ENCODE measurements at places on chromosomes 13 and 19.
A peak's percentile ranks its signal among the peaks of the same experiment; 100 is the strongest.

DNA sequence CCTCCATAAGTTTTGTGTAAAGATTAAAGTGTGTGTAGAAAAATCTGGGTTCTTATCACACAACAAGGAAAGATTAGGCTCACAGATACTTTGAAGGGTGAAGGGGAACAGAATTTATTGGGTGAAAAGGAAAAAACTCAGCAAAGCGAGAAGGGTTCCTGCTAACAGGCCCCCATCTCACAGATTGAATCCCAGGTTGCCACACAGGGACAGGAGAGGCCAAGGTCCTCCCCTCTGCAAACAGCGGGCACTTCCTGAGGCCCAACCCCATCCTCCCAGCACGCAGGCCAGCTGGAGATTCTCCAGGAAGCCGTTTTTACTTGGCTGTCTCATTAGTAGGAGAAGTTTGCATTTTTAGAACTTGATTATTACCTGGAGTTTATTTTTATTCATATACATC is 15.2 kb upstream of the ERCC5 start:
- DNase-seq: peak; percentile 36

- no peak for DNase-seq
Measured at GRCh38 chr13:57846600-57847173, 215.1 kb downstream of the PCDH17 start.

- no peak for DNase-seq
Measured at GRCh38 chr19:57242821-57243220, 2.4 kb downstream of the ZNF805 start.

DNA sequence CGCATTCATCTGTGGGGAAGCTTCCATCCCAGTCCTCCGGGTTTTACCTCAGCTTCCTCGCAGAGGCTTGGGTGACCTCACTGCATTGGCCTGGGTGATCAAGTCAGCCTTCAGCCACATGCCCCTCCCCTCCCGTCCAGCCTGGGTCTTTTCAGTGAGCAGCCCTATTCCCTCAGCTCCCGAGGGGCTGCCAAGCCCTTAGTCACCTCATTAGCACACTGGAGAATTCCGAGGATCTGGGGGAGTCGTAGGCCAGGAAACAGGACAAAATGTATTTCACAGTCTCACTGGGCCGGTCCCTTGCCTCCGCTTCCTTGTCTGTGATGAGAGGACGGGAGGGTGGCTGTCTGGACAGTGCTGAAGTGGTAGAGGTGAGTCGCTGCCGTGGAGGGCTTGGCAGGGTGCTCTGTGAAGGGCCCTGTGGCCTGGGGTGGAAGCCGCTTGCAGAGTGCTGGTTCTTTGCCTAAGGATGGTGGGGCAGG is 19.9 kb downstream of the KDM4B start:
- DNase-seq: no peak

DNA sequence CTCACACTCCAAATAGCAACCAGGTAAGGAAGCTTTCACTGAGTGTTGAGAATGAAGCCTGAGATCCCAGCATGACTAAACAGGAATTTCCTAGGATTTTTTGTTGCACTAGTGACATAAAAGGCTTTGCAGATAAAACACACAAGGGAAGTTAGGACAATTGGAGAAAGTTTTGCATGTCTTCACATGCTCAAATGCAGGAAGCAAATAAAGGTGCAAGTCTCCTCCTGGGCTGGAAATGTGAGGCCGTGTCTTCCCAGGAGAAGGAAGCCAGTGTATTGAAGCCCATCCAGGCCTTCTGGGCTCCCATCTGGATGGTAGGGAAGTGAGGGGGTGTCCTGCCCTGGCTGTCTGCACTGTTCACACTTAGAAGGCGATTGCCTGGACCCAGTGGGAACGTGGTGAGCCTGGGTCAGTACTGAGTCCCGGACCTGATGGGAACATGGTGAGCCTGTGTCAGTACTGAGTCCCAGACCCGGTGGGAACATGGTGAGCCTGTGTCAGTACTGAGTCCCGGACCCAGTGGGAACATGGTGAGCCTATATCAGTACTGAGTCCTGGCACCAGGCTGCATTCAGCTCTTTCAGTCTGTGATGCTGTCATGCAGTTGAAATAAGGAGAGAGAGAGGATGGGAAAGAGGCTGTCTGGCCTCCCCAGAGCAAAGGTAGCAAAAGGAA is 38.7 kb downstream of the SIAH3 start:
- no peak for DNase-seq

DNA sequence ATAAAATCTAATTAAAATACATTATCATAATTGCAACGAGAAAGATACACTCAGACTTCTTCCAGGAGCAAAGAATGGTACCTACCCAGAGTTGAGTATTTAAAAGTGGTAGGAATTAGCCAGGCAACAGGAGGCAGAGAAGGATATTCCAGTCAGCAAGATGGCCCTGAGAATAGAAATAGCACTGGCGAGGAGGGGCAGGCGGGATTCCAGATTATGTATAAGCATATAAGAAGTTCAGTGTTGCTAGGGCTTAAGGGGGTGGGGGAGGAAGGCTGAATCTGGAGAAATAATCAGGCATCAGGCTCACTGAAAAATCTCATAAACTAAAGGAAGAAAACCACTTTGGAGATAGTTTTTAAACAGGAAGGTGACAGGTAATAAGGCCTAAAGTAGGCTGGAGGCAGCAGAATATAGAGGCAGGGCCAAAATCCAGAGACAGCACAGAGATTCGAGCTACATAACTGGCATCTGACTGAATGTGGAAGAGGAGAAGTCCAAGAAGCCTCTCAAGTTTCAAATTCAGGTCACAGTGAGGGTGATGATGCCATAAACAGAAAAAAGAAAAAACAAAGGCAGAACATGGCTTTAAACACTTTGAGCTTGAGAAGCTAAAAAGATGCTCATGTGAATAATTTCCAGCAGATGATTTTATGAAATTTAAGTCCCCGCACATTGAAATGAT is 7.5 kb downstream of the KPNA3 start:
- DNase-seq: no peak

DNA sequence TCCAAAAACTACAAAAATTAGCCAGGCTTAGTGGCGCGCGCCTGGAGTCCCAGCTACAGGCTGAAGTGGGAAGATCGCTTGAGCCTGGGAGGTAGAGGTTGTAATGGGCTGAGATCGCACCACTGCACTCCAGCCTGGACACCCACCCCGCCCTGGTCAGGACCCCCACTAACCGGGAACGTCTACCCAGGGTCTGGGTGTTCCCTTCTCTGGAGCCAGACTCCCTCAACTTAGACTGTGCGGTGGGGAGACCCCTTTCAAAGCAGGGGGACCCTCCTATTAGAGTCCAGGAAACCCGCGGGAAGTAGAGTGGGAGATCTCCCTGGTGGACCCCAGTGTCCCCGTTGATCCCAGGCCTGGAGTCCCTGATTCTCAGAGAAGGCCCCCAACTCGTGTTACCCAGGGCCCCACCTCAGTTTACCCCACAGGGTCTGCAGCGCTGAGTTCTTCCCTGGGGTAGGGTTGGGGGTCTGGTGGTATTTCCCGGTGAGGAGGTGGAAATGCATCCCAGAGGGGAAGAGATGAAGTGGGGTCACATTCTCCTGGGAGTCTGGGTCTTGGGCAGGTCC is 6.1 kb upstream of the ARRDC2 start:
- DNase-seq: no peak

- no peak for DNase-seq
Measured at GRCh38 chr13:31605076-31605860, 134.1 kb upstream of the RXFP2 start.

GRCh38 chr19:4372165-4373012 is 28.0 kb downstream of the SH3GL1 start:
- no peak for DNase-seq

DNA sequence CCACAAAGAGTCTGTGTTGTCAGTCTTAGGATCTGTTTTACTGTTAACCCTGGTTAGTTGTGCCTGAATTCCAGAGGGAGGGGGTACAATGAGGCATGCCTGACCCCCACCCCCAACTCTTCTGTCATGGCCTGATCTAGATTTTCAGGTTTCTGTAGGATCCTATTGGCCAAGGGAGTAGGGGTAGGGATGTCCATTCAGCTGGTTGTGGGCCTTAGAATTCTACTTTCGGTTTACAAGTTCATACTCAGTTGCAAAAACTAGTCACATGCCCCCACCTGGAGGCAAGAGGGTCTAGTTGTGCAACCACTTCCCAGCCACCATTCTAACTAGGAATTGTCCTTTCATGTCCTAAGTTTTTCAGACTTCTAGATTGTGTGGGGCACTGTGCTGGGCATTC is 94.3 kb upstream of the MBNL2 start:
- DNase-seq: peak; percentile 10

DNA sequence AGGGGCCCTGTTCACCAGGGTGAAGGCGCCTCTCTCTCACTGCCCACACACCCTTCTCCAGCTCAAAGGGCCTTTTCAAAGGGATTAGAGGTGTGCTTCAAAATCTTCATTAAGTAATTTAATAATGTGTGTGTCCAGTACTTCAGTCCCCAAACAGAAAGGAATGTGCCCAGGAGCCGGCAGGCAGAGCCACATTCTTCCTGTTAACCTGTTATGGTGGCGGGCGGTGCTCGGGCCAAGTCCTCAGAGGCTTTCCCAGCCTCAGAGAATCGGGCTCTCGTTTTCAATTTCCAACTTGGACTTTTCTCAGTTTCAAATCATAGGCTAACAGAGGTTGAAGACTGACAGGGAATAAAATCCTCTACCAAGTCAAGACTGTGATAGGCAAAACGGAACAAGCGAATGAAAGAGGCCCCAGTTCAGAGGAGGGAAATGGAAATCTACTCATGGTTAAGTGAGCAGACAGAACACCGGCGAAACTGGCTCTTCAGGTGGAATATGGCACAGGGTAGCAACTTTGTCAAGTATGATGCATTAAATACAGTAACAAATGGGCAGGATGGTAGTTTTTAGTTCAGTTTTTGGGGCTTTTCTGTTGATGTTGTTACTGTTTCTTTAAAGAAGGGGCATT is 68.6 kb downstream of the FOXO1 start:
- no peak for DNase-seq

- no peak for DNase-seq
Measured at GRCh38 chr13:43244481-43244880, 221.1 kb downstream of the DNAJC15 start.

DNA sequence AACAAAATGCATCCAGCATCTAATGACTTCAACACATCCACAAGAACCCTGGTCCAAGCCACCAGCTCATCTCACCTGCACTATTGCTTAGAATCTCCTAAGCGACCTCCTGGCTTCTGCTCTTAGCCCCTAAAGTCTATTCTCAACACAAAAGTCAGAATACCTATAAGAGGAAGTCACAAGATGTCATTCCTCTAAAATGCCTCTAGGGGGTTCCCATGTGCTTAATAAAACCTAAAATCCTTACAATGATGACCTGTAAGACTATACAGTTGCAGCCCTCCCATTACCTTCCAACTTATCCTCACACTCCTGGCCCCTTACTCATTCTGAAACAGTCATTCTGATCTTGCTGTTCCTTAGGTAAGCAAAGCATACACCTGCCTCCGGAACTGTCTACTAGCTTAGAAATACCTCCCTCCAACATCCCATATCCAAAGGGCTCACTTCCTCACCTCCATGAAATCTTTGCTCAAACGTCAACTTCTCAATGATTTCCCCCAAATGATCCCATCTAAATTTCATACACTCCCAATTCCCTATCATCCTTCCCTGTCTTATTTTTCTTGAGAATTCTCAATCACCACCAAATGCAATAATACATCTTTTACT is 10.0 kb downstream of the ATP7B start:
- no peak for DNase-seq

GRCh38 chr19:18436671-18437490 is 1.1 kb downstream of the ISYNA1 start:
- DNase-seq: peak; percentile 89

DNA sequence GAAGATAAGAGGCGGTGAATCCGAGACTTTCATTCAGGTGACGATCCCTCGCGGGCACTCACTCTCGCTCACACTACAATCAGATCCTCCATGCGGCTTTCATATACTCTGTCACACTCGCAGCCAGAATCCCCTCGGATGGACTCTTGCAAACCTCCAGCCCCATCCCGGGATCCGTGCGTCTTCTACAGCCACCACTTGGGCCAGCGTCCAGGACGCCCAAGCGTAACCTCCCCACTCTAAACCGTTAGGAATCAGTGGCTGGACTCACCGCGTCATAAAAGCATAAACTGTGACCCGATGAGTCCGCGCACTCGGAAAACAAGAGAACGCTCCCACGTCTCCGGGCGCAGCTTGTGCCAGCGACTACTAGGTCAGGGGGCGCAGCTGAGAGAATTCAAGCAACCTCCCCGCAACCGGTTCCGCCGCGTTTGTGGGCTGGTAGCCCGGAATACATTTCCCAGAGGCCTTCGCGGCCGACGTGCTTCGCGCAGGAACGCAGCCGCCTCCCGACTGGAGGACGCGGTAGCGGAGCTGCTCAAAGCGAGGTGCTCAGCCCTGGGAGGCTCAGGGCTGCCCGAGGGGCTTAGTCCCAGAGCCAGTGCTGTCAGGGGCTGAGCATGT is 27.6 kb downstream of the ZNF607 start:
- DNase-seq: peak; percentile 46

- no peak for DNase-seq
Measured at GRCh38 chr13:111873676-111874178, 193.2 kb upstream of the SOX1 start.

DNA sequence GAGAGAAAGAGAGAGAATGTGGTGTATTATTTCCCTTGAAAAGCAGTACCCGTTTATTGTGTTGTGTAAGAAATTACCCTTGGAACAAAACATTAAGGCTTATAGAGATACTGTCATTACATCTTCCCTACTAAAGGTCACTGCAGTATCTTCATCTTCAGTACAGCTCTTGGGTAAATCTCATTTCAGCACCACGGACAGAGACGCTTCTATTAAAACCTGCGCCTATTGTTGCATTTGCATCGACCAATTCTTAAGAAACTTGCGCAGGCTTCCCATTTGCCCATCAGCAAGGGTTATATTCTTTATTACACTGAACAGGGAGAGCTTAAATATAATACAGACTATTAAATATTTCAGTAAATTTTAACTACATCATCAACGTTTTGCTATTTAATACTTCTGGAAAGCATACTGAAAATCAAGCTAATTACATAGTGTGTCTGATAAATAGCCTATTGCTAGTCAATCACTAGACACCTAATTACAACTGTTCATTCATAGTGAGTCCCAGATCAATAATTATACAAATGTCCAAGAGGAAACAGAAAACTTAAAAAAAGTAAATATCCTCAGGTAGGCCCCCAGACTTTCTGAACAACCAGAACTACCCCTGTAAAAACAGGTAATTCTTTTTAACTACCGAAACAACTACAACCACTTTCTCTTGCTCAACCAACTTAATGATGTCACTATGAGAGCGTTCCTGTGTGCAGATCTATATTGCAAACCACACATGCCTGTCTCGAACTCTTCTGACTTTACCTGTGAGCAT is 350.6 kb downstream of the LIG4 start:
- no peak for DNase-seq

GRCh38 chr13:43544631-43545030 is 242.1 kb downstream of the ENOX1 start:
- DNase-seq: no peak

GRCh38 chr19:40465025-40465556 is 454 bp downstream of the BLVRB start:
- DNase-seq: no peak

- DNase-seq: no peak
Measured at GRCh38 chr13:90187478-90188350, 1159.8 kb upstream of the MIR17HG start.

GRCh38 chr19:31705656-31706055 is 356.4 kb upstream of the TSHZ3 start:
- DNase-seq: no peak
